Activated T-cell treated with anti-CD3 and anti-CD28 coated beads, Interleukin-2, amount 50 U/mL, for 1 hour (primary cell): ENCODE measurements at places on chromosomes 13 and 19.

DNA sequence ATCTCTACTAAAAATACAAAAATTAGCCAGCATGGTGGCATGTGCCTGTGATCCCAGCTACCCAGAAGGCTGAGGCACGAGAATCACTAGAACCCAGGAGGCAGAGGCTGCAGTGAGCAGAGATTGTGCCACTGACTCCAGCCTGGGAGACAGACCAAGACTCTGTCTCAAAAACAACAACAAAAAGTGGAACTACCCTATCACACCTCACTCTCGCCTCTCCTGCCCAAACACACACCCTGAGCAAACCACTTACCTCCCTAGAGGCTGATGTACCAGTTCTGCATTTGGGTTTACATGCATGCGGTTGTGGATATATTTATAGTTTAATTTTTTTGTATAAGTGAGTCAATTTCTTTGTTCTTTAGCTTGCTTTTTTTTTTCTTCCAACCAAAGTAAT is 7.7 kb upstream of the PTOV1 start:
- no peak for DNase-seq

- peak; percentile 68 for DNase-seq
These were observed 1.2 kb upstream of the PLEKHG2 start for GRCh38 chr19:39411081-39411831.

DNA sequence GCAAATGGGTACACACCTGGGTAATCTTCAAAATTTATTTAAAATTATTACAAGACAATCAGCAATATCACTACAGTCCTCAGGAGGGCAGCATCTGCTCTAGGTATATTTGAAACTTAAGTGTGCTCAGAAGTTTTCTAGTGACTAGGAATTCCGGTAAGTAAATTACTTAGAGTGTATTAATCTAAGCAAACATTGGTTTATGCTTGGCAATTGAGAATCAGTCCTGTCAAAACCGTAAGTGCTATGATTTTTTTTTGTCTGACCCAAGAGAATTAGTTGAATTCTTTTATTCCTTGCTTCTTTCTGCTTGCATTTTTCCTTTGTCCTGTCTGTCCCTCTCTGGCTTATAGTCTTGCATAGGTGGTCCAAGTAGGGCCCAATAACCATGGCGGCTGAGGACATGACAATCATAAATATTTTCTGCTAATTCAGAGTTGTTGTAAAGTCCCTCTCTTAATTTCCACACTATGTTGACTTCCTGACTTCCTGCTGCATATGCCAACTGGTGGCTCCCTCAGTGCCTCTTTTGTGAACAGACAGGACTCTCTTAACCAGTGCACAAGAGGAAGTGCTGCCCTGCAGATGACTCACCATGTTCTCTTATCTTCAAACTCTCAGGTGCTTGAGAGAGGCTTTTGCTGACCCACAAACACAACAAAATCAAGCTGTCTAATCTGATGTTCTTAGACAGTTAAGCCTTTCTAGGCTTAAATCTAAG is 82.2 kb downstream of the SLAIN1 start:
- DNase-seq = no peak

GRCh38 chr19:9721861-9722260 is 46.7 kb downstream of the ZNF846 start:
- DNase-seq = no peak
